ENCODE measurements at places on chromosomes 5 and 9.
A peak's percentile ranks its signal among the peaks of the same experiment; 100 is the strongest.

DNA sequence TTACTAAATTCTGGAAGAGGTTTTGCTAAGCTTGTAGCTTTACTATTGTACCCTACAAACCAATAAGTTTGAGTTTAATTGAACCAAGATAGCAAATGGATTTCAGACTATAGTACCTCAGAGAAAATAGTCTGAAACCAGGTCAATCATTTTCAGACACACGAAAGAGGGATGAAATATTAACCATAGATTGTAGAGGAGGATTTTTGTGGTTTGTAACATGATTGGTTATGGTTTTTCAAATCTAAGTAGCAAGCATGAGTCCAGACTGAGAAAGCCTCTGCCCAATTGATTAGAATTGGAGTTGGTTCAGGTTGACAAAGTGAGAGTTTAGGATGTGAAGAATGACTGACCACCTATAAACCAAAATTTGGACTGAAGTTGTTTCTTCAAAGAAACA is 562.7 kb upstream of the DMAC1 start:
- DNase-seq: no peak

DNA sequence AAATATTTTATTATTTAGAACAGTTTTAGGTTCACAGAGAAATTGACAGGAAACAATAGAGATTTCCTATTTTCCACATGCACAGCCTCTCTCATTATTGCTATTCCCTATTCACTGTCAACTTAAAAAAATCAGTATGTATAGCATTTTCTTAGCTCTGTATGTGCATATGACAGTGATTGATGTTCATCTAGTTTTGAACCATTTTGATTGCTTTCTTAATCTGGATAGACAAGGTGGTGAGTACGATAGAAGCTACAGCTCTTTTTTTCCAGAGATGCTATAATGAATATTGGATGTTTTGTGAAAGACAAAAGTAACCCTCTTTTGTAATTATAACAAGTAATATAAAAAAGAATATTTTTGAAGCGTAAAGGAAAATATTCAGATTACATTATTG is 201.2 kb upstream of the ARRDC3 start:
- no peak for DNase-seq

- DNase-seq: peak; percentile 69
Measured at GRCh38 chr9:75108571-75108970, 20.3 kb downstream of the OSTF1 start.

GRCh38 chr5:8114597-8115266 is 245.8 kb downstream of the MTRR start:
- DNase-seq: no peak

DNA sequence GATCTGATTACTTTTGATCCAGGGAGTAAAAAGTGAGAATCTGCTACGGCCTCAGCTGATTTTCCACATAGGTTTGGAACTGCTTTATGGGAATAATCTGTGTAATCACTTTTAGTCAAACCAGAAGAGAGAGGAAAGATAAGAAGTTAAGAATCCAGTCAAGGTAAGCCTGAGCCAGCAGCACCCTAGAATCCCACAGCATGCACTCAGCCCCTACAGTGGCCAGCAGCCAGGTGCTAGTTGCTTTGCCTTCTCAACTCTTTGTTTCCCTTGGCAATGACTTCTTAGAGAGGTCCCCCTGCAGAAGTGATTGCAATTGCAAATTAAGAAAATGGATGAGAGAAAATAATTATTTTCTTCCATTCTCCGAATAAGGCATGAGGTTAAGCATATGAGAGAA is 59.7 kb upstream of the TMED7 start:
- no peak for DNase-seq

DNA sequence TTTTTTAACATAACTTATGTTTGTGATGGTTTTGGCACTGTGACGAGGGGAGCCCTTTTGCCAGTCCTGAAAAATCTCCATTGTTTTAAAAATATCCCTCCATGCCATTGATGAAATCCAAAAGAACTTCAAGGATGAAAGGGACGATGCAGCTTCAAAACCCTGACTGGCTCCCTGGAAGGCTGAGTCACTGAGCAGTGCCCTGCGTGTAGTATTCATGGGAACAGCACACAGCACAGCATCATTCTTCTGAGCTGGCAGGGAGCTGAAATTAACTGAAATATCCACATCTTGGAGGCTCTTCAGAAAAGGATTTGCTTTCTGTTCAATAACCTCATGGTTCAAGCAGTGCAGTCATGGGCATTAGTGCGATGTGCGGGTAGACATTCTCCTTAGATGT is 29.7 kb downstream of the PDE4D start:
- DNase-seq: peak; percentile 24

DNA sequence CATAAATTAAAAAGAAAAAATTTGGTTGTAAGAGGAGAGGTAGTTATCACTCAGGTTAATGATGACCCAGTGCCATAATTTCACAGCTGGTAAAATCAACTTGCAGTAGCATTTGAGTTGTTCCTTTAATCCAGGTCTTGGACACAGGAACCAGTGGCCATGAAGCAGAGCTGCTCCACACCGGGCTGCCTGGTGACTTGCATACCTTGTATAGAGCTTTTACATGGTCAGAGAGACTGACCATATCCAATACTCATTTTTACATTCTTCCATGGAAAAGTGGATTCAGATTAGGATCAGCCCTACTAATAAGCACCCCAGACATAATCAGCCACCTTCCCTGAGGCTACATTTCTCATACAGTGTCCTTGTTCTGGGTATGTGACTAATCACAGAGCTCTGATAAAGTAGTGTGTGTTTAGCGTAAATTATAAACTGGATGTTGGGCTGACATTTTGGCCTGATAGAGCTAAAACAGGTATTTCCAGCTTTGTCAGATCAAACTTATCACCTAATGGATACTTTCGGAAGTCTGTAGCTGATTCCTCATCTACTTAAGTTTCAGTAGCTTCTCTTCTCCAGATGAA is 77.0 kb upstream of the ZSWIM6 start:
- DNase-seq: no peak

DNA sequence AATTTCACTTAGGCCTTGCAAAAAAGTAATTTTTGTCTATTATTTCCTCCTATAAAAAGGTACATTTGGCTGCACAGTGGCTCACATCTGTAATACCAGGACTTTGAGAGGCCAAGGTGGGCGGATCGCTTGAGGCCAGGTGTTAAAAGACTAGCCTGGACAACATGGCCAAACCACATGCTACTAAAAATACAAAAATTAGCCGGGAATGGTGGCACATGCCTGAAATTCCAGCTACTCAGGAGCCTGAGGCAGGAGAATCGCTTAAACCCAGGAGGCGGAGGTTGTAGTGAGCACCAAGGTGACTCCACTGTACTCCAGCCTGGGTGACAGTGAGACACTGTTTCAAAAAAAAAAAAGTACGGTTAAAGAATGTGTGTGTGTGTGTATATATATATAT is 15.7 kb downstream of the NUP155 start:
- DNase-seq: no peak

DNA sequence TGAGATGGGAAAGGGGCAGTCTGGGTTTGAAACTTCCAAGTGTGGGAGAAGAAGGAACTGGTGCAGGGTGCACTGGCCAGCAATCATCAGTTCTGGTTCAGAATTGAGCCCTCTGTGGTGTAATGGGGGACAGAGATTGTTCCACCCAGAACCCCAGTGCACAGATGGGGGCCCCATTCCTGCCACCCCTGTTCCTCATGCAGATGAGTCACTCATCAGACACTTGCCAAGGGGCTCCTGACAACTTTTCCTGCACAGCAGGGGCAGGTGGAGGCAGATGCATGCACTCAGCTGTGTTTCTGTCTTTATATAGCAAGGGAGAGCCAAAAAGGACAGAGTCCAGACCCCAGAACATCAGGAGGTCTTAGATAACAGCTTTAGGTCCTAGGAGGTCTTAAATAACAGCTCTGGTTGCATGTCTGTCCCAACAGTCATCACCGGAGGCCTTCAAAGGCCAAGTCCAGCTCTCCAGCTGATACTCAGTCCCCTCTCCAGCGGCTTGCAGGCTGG is 252.9 kb downstream of the HSPA4 start:
- DNase-seq: no peak

GRCh38 chr9:14909181-14909580 is 1.0 kb downstream of the FREM1 start:
- DNase-seq: no peak

DNA sequence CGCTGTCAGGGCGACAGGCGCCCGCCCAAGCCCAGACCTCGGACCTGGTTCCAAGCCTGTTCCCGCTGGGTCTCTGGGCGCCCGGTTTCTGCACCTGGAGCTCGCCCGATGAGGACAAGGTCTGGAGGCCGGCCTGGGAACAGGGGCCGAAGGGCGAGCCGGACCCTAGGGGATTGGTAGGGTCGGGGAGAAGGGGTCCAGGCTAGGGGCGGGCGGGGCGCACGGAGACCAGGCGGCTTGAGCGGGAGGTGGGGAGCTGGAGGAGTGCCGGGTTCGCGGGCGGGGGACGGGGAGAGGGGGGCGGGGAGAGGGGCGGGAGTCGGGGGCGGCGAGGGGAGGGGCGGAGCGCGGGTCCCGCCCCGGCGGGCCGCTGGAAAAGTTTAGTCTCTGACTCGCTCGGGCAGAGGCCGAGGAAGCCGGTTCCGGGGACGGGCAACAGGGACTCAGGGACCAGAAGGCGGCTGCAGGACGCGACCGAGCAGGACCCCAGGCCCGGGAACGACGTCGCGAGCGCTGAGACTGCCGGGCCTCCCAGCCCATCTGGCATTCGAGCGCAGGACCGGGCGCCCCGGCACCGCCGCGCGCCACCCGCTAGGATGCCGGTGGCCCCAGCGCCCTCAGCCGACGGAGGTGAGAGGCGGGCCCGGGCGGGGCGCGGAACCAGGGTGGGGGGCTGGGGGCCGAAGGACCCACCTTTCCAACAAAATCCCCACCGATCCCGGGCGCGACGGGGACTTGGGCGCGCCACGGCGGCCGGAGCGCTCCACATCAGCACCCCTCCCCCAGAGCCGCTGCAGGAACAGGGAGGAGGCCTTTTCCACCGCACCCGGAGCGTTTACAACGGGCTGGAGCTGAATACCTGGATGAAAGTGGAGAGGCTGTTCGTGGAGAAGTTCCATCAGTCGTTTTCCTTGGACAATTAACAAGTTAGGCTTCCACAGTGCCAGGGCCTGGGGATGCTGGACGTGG is at the start of gene S1PR3:
Gene S1PR3, plus strand, starts transcription at position 403 of the 969 bp plus-strand sequence. CDS start 9,733 bp downstream, outside the sequence.
- peak; percentile 60 for DNase-seq

GRCh38 chr5:9482381-9482780 is 63.5 kb downstream of the SEMA5A start:
- no peak for DNase-seq

DNA sequence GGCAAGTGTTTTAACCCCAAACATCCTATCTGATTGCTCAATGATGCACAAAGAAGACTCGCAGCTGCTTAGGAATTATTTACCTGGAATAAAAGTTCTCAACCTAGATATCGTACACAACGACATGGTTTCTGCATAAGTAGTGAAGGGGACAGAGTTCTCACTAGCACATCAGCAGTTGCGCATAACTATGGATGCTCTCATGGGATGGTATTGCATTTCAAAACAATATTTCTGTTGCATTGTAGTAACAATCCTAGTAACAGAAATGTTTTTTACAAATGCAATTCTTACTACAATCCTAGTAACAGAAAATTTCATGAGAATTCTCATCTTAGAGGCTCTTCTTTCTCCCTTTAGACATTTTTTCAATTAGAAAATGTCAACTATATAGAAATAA is 94.5 kb upstream of the MINAR2 start:
- DNase-seq: no peak

- peak; percentile 94 for DNase-seq
Measured at GRCh38 chr9:128001779-128002298, 21.1 kb upstream of the EEIG1 start.

- no peak for DNase-seq
Measured at GRCh38 chr9:100600521-100601079, 22.7 kb downstream of the CAVIN4 start.

DNA sequence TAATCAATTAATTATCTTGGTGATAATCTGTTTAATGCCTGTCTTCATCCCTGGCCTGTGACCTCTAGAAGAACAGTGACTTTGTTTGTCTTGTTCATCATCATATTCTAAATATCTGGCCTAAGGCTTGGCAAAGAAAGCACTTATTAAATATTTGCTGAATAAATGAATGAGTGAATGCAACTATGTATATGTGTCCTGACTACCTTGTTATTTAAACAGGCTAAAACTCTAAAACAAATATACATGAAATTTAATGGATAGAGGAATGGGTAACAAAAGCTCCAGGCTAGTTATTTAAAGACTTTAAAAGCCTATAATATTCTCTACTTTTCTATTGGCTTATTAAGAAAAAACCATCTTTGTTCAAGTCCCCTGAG is 91.7 kb upstream of the CER1 start:
- no peak for DNase-seq

DNA sequence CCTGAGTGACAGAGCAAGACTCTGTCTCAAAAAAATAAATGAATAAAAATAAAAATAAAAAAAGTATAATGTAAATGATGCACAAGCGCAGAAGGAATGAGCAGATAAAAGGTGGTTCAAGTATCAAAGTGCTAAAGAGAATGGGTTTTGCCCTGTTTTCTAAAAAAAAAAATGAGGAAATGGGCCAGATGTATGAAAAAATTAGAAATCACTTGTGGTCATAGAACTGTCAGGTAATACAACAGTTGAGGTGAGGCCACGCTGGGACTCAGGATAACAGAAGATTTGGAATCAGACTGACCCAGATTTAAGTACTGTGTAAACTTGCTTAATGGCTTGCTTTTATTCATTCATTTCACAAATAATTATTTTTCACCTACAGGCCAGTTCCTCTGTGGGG is 69.8 kb downstream of the MAPKAP1 start:
- no peak for DNase-seq

GRCh38 chr9:118711843-118712242 is 657.4 kb downstream of the BRINP1 start:
- DNase-seq: no peak

DNA sequence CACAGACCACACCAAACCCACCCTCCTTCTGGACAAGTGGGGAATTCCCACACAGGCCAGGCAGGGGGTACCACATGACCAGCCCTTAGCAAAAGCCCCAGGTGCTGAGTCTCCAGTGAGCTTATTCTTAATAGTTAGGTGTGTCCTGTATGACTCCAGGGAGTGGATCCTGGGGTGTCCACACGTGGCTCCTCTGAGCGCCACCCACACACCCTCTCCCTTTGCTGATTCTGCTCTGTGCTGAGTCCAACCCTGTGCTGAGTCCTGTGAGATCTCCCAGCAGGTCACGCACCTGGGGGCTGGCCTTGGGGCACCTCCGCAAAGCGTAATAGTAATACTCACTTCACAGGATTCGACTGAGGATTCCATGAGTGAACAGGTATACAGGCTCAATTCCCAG is 12.7 kb downstream of the LRRC14B start:
- DNase-seq: no peak

Data from fibroblast of lung (primary cell).